ENCODE measurements at places on chromosomes 1 and 21.

- DNase-seq = no peak
Observed at GRCh38 chr1:212229654-212230053, 55.6 kb upstream of the PPP2R5A start.

DNA sequence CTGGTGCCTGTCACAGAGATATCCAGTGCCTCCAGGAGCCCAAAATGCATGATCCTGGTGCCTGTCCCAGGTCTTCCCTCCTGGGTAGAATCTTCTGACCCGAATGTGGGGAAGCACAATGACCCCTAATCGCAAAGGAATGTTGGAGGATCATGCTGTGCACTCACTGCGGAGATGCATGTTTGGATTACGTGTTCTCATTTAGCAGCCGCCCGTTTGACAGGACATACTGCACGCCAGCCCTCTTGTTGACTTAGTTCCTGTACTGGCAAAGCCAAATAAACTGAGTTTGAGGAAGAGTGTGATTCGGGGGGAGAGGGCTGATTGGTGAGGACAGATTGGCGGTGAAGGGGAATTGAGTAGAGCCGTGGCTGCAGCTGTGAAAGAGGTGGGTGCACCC is 85.9 kb upstream of the SIM2 start:
- no peak for DNase-seq

GRCh38 chr1:161128591-161129420 is 3.7 kb downstream of the DEDD start:
- no peak for DNase-seq

- DNase-seq = no peak
Observed at GRCh38 chr1:105343317-105343716, 1593.6 kb downstream of the AMY1C start.

- DNase-seq = no peak
Observed at GRCh38 chr1:192812420-192813209, 3.8 kb downstream of the RGS2 start.

DNA sequence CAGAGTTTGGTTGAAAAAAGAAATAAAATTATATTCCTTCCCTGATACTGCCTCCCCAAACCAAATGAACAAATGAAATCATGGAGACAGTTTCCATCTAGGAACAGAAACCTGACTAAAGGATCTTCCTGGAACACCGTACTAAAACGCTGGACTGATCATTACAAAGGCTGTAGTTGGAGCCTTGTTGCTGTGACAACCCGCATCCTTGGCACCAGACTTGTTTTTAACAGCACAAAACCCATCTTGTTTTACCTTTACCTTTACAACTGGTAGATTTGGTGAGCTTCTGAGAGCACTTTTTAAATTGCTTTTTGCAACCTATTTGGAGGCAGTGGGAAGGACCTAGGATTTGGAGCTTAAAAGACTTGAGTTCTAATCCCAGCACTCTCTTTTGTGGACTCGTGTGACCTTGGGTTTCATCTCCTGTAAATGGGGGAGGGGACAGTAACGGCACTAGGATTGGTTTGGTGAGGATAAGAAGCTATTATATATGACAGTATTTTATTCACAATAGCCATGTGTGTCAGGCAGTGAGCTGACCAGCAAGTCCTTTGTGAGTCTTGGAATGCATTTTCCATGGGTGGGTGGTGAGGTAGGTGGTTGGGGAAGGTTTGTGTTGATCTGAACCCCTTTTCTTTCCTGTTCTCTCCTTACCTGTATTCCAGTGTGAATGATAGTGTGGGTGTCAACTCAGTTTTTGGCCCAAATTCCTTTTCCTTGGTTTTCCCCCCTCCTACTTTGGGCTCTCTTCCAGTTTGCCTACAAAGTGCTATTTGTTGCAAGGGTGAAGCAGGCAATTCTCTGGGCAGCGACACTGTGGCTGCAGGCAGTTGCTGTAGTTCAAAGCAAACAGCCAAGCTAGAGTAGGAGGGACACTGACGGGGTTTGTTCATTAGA is 12.6 kb downstream of the LRRC8D start:
- no peak for DNase-seq

DNA sequence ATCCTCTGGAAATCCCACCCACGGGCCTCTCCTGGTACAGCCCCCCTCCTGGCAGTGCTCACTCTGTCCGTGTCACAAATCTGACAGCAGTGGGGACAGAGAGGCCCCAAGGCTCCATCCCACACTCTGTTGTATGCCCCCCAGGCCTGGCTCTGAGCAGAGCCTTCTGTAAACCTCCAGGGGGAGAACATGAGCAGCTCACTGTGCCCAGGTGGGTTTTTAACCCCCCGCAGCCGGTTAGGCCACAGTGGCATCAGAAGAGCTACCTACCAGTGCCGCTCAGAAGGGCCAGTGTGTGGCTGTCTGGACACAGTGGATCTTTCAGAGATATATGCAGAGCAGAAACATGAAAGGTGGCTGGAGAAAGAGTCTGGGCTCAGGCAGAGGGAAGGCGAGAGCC is 12.0 kb upstream of the GPR153 start:
- DNase-seq = no peak

GRCh38 chr1:243471754-243472745 is 216.2 kb downstream of the SDCCAG8 start:
- DNase-seq = no peak

DNA sequence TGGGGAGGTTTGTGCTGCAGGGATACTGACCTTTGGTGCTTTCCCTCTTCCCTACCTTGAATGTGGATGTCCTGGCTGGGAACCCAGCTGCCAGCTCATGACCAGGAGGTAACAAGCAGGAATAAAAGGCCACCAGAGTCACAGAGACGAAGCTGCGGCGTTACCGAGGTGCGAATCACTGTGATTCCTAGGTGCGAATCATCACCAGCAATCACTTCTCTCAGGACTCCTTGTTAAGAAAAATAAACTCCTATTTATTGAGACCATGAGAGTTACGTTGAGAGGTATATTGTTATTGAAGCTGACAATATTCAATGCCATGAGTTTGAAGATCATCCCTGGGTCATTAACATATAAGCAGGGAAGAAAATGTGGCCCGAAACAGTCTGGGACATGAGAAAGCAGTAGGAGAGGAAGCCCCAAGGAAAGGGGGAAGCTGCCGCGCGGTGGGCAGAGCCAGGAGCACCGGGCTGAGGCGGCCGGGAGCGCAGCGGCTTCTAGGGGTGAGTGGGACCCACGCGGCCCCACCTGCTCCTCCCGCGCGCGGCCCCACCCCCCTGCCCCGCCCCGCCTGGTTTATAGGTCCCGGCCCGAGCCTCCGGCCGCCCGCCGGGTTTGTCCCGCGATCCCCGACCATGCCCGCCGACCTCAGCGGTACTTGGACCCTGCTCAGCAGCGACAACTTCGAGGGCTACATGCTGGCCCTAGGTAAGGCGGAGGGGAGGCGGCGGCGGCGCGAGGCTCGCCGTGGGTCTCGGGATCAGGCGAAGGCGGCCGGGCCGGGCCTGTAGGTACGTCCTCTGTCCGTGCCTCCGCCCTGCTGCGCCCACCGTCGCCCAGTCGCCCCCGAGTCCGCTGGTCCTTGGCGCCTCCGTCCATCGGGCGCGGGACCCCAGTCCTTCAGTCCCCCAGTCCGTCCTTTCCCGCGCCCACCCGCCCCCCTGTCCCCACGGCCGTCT is at the start of gene RBP7:
TSS of gene RBP7 (plus strand) at position 605 of the 959 bp plus-strand sequence. CDS start at position 636, 31 bp downstream.
- peak; percentile 15 for DNase-seq

- no peak for DNase-seq
Observed at GRCh38 chr1:34671887-34672286, 83.0 kb upstream of the GJB5 start.

DNA sequence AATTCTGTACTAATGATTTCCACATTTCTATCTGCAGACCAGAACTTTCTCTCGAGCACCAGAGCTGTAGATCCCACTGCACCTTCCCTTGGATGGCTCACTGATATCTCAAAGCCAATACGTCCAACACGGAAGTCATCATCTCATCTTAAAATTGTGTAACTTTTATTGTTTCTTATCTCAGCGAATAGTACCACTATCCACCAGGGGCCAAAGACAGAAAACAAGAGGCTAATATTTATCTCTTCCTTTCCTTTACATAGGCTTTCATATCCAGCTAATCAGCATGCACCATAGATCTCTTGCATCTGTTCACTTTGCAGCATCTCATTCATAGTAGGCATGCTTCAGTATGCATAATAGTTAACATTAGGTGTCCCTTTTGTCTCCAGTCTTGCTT is 303.6 kb downstream of the PTPRC start:
- no peak for DNase-seq

GRCh38 chr1:162275622-162276175 is 101.0 kb downstream of the SPATA46 start:
- no peak for DNase-seq

GRCh38 chr1:40036574-40036973 is 4.0 kb upstream of the CAP1 start:
- no peak for DNase-seq

GRCh38 chr1:23599125-23599524 is 39.8 kb upstream of the ID3 start:
- DNase-seq = no peak

DNA sequence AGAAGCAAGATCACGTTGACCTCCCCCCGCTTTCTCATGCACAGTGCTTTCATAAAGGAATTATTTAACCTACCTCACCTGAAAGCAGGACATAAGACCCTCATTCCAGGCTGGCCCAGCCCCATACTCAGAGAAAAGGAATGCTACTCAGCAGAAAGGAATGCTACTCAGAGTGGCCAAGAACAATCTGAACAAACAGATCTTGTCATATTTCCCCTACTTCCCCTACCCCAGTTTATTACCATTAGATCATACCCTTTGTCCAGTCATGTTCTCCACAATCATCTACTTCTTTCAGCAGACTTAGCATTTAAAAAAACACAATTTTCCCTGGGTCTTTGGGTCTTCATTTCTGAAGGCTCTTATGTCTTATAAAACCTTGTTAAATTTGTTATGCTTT is 89.8 kb downstream of the SLC16A1 start:
- DNase-seq = no peak

DNA sequence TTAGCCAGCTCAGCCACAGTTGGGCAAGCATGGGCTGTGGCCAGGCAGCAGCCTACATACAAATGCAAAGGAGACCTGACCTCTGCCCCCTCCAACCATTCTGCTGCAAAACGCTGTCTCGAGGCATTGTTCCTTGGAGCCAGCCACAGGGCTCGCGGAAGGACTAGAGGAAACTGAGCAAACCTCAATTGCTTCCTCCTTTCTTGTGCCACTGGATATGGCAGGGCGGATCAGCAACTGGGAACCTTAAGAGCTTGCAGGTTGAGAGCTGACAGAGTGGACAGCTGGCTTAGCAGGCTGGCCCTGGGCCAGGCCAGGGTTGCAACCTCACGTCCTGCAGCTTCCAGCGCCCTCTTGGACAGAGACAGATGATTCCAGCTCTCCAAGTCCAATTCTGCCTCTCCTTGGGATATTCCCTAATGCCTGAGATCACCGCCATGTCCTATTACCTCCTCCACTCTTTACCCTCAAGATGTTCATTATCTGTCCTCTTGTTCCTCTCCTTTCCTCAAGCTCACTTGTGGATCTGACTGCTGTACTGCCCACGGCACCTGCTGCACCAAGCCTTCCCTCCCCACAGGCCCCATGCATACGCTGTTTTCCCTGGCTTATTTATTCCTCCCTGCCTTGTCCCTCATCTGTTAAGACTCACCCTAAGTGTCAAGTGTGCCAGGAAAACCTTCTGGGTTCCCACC is 67.5 kb downstream of the SDC3 start:
- DNase-seq = no peak

DNA sequence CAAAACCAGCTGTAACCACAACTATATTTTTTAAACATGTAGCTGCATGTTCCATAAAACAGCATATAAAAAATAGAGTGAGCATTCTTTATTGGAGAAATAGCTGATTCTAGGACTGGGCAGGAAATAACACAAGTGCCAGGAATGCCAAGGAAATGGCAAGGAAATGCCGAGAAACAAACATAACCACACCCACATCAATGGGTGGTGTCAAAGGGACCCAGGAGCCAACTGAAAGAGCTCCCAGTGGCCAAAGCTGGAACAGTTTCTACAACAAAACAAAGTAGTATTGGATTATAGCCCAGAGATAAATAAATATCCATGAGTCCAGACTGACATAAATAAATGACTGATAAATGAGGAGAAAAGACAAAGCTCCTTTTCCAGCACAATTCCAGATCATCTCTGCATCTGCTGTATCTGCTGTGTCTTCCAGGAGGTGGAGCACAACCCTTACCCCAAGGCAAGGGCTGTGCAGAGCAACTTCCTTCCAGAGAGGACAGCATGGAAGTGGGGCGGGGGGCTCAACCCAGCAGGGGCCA is 28.1 kb downstream of the ADARB1 start:
- no peak for DNase-seq

- no peak for DNase-seq
Observed at GRCh38 chr1:158458263-158458662, 3.4 kb upstream of the OR10K1 start.

GRCh38 chr1:23422941-23423340 is 1.6 kb downstream of the TCEA3 start:
- DNase-seq = no peak

DNA sequence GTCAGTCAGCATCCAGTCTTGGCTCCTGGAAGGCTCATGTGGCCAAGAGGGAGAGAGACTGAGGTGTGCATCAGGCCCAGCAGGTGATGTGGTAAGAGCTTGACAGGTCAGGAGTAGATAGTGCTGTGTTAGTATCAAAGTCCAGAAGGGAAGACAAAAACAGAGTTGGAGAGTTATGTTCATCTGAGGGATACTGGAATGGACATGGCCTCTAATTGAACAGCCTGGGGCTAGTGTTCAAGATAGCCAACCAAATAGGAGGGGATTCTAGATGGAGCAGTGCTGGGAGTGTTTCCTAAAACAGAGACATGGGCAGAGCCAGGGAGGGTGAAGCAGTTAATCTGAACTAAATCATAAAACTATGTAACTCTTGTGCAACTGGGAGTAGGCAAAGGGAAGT is 120.7 kb upstream of the MARK1 start:
- DNase-seq = no peak

DNA sequence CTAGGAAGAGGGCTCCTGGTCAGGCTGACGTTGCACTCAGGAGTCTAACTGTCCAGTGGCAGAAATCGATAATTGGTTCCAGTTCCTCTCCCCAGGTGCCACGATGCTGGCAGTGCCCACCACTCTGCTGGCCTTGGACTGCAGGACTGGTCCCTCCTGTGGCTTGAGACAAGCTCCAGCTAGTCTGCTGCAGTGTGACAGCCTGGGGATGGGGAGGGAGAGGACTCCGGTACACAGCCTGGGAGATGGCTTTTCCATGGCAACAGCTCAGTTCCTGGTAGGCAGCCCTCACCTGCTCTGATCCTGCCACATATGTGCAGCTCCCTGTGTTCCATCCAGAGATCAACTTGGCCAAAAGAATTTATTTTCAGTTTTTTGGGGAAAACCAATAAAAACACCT is 239.3 kb downstream of the KCNJ6 start:
- no peak for DNase-seq

- no peak for DNase-seq
Observed at GRCh38 chr1:201110616-201111015, 1.6 kb downstream of the CACNA1S start.

GRCh38 chr1:40948741-40949443 is 30.6 kb upstream of the CTPS1 start:
- DNase-seq = peak; percentile 53

Measured in activated CD8-positive, alpha-beta memory T cell treated with anti-CD3 and anti-CD28 coated beads, Interleukin-2, amount 50 U/mL, for 4 hours (primary cell).